ENCODE measurements at places on chromosomes 7 and 10.
A peak's percentile ranks its signal among the peaks of the same experiment; 100 is the strongest.

- peak; percentile 22 for DNase-seq
Measured at GRCh38 chr10:121928528-121928884, 675 bp upstream of the ATE1 start.

- no peak for DNase-seq
Measured at GRCh38 chr7:150322114-150322832, 882 bp upstream of the LRRC61 start.

DNA sequence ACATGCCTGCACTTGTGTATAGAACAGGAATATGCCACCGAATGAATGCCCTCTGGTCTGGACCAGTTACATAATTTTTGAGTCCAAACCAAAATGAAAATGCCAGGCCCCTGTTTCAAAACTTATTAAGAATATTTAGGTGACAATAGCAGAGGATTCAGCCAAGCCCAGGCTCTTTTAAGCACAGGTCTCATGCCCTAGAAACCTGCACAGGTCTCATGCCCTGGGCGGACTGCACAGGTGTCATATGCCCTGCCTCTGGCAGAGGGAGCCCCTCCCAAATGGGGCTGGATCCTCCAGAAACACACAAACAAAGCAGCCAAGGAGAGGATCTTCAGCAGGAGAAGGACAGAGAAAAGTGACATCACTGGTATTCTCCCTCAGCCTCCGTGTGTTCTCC is 605.4 kb upstream of the NRP1 start:
- DNase-seq: no peak

DNA sequence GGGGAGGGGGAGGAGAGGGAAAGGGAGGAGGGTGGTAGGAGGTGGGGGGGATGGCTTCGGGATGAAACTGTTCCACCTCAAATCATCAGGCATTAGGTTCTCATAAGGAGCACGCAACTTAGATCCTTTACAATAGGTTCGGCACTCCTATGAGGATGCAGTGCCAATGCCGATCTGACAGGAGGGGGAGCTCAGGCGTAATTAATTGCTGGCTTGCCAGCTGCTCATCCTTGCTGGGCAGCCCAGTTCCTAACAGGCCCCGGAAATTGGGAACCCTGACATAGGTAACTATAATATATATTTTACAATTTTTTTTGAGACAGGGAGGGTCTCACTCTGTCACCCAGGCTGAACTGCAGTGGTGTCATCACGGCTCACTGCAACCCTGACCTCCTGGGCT is 118.8 kb upstream of the SFMBT2 start:
- DNase-seq: no peak

DNA sequence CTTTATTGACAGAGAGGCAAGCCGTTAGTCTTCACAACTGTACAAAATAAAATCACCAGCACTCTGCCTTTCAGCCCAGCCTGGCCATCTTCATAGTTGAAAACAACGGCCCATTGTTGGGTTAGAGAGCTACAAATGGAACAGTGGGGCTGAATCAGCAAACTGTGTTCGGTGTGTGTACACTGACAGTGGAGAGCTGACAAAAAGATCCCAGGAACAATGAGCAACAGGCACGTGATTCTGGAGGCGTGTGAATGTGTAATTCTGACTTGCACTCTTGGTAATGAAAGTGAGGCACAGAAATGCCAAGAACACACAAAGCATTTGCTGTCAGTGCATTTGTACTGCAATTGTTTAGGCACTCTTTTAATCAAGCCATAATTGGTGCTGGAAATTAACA is 303.7 kb downstream of the WDR11 start:
- peak; percentile 49 for DNase-seq

DNA sequence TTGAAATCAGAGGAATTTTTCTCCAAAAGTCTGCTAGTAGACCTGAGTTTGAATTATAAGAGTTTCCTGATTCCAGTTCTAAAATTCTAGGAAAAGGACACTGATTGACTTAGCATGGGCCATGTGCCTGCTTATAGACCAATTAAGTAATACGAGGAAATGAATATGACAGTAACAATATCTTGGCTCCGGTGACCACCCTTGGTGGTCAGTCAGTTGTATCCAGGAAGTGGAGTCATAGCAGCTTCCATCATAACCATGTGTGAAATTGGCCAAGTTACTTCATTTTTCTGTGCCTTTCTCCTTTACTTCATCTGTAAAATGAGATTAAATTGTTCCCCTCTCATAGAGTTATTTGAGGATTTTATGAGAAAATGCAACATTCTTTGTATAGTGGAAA is 66.9 kb downstream of the MTPAP start:
- DNase-seq: no peak

All from LHCN-M2 (cell line).